ENCODE measurements at places on chromosomes 11 and 22.

GRCh38 chr11:124886476-124886875 lies 11.2 kb downstream of the ROBO4 start:
- DNase-seq, result no peak

GRCh38 chr11:117830674-117831351 lies 6.3 kb upstream of the FXYD2 start:
- DNase-seq, result no peak

GRCh38 chr11:17738151-17738973 lies 3.8 kb downstream of the KCNC1 start:
- DNase-seq, result no peak

DNA sequence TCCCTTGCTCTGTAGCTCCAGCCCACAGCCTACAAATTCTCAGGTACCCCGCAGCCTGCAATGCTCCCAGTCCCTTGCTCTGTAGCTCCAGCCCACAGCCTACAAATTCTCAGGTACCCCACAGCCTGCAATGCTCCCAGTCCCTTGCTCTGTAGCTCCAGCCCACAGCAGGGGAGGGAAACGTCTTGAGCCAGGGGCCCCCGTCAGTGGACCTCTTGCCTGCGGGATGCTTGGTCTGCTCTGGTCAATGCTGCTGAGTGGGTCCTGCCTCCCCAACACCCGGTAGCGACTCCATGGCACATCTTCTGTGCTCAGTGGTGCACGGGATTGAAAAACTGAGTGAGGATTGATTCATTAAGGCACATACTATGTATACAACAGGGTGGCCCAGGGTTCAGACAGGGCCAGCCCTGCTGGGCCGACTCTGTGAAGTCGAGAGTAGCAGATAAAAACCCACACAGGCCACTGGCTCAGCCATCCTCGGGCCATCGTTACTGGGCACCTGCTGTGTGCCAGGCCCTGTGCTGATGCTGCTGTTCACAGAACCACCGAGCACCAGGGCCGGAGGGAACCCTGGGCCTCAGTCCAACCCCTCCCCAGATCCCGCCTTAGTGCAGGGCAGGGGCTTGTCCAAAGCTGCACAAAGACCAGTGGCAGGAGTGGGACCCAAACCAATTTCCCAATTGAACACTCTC lies 69.7 kb downstream of the MYO7A start:
- no peak for DNase-seq

DNA sequence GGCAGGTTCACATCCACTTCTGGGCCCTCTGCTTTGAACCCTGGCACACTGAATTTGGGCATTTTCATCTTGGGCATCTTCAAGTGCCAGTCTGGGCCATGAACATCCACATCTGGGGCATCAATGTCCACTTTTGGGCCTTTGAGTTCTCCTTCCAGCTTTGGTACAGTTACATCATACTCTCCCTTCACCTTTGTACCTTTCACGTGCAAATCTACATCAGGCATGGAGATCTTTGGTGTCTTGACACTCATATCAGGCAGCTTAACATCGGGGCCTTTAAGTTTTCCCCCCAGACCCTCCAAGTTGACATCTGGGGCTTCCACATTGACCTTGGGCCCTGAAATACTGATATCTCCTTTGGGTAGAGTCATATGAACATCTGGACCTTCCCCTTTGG lies 14.5 kb downstream of the AHNAK start:
- no peak for DNase-seq
